CD8-positive, alpha-beta memory T cell (primary cell): ENCODE measurements at places on chromosomes 12 and 14. TPM values are rescaled to one million over a fixed set of nuclear protein-coding genes. Genes with fewer than 3 reads are reported as not detected.

The KRT74 gene
- total RNA-seq: not detected

The NRXN3 gene
- total RNA-seq: not detected

The KRT75 gene
- not detected for total RNA-seq

The ANKRD33 gene
- total RNA-seq: not detected

The LYZ gene
- total RNA-seq: 8.7 TPM

The CCDC38 gene
- 0.46 TPM for total RNA-seq

The ITGB7 gene
- total RNA-seq: 339 TPM

The KNTC1 gene
- 69.6 TPM for total RNA-seq

The EGLN3 gene
- total RNA-seq: 2.1 TPM

The TMCC3 gene
- 0.18 TPM for total RNA-seq

The KERA gene
- total RNA-seq: not detected

The SLC5A8 gene
- not detected for total RNA-seq

The TROAP gene
- total RNA-seq: 33.6 TPM

The PTHLH gene
- total RNA-seq: 0.44 TPM

The PLEKHG7 gene
- not detected for total RNA-seq

The ZNF641 gene
- total RNA-seq: 10.6 TPM

The BICDL1 gene
- 106 TPM for total RNA-seq

The DNAI7 gene
- not detected for total RNA-seq

The NOXRED1 gene
- 0.40 TPM for total RNA-seq

The PROX2 gene
- 0.24 TPM for total RNA-seq

The PIWIL1 gene
- total RNA-seq: not detected

The LRRC43 gene
- 0.18 TPM for total RNA-seq

The FITM1 gene
- total RNA-seq: 0.58 TPM

The TSPAN19 gene
- not detected for total RNA-seq

The GLI1 gene
- total RNA-seq: 0.75 TPM
